Stimulated activated CD8-positive, alpha-beta memory T cell treated with anti-CD3 and anti-CD28 coated beads, Interleukin-7, amount 100 ng/mL, for 1 hour (primary cell): ENCODE measurements at places on chromosomes 6 and 20.

DNA sequence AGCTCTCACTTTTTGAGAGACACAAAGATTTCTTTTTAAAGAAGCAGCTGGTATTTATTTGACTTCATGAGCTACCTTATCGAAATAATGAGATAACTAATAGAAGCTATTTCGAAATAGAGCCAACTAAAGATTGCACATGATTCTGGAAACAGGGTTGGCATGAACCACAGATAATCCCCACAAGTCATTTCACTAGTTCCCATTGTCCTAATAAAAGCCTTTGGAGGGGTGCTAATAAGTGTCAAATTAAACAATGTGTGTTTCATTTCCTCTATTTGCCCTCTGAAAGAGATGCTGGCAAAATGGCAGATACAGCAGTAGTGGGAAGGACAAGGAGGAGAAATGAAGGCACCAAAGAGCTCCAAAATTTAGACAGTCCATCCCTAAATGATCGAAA lies 78.6 kb upstream of the RIPOR2 start:
- DNase-seq, result no peak

DNA sequence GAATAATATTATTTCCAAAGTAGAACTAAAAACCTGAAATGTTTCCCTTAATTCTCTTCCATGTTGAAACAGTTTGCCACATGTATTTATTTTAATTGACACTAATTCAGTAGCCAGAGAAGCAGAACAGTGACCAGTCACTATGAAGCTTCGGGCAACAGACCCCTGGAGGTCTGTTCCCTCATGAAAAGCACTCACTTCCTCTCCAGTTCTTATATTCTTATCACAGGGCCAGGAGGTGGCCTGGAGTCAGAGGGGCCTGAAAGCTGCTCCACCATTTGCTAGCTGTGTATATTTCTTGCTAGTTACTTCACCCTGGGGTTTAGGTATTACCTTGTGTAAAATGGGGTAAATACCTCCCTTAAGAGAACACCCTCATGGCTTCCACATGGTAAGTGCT lies 49.1 kb downstream of the MAP7 start:
- DNase-seq, result no peak

DNA sequence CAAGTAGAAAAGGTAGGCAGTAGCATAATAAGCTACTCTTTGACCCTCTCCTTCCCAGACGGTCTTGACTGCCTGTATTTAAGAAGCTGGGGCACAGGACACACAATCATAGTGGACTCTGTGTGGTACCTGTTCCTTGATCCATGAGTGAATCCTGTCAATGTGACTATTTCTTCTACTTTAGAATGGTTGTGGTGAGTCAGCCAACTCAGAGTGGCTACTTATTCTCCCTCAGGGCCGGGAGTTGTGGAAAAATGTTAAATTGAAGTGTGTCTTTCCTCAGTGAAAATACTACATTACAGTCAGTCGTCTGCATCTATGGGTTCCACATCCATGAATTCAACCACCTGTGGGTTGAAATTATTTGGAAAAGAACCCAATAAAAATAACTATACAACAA lies 30.8 kb upstream of the PREP start:
- DNase-seq, result no peak

DNA sequence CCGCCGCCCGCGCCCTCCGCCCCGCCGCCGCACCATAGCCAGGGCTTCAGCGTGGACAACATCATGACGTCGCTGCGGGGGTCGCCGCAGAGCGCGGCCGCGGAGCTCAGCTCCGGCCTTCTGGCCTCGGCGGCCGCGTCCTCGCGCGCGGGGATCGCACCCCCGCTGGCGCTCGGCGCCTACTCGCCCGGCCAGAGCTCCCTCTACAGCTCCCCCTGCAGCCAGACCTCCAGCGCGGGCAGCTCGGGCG lies 1.5 kb downstream of the FOXC1 start:
- no peak for DNase-seq

GRCh38 chr6:95767897-95768463 lies 190.6 kb downstream of the MANEA start:
- DNase-seq, result no peak

DNA sequence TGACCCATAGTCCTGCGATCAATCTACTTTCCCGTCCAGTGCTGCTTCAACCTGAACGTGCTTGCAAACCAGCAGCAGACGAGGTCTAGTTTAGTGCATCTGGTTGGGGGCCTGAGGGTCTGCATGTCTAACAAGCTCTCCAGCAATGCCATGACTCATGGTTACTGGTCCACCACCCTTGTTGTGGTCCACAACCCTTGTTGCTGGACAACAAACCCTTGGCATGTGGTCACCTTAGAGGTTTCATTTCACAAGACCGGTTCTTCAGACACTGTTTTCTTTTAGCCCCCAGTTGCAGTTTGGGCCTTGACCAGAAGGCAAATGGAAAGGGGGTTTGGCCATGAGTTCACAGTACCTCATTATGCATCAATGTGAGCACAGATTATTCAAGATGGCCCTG lies 424.8 kb downstream of the QKI start:
- no peak for DNase-seq

GRCh38 chr6:40346246-40346645 lies 240.9 kb downstream of the LRFN2 start:
- no peak for DNase-seq

DNA sequence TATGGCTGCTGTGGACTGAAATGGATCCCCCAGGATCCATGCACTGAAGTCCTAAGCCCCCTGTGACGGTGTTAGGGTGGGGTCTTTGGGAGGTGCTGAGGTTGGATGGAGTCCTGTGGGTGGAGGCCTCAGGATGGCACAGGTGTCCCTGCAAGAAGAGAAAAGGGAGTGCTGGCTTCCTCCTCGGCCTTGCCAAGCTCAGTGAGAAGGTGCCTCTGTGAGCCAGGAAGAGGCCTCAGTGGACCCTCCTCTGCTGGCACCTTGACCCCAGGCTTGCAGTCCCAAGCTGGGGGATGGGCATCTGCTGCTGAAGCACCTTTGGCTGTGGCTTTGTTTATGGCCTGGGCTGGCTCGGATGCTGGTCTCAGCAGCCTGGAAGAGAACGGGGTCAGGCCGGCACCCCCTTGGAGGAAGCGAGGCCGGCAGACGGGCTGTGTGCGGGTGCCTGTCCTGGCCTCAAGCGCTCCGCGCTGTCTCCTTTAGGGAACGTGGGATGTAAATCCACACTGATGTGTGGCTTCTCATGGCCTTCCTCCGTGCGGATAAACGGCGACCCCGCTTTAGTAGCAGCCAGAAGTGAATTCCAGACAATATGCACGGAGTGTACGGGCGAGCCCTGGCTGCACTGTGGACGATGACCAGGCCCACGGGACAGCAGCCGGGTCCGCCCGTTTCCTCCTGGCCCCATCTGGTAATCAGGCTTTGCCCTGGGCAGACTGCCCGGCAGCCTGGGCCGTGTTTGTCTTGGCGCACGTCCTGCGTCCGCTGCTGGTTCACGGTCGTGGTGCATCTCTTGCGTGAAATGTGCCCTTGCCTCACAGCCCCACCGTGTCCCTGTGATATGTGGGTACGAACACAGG lies 182.6 kb downstream of the ERMARD start:
- no peak for DNase-seq

DNA sequence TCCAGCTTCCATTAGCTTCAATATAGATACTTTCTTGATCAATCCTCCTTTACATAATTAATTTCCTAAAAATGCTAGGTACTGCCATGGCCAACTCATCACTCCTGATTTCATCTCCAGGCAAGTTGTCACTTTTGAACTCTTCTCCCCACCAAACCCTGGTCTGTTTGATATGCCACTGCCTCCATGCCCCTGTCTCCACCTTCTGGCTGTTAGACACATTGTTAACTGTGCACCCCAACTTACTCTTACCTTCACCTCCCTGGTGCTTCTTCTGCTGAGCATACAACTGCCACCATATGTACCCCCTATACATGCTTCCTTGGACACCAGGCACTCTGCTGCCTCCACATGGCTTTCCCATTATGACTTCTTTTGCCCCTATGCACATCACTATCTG lies 21.9 kb upstream of the AIG1 start:
- no peak for DNase-seq

DNA sequence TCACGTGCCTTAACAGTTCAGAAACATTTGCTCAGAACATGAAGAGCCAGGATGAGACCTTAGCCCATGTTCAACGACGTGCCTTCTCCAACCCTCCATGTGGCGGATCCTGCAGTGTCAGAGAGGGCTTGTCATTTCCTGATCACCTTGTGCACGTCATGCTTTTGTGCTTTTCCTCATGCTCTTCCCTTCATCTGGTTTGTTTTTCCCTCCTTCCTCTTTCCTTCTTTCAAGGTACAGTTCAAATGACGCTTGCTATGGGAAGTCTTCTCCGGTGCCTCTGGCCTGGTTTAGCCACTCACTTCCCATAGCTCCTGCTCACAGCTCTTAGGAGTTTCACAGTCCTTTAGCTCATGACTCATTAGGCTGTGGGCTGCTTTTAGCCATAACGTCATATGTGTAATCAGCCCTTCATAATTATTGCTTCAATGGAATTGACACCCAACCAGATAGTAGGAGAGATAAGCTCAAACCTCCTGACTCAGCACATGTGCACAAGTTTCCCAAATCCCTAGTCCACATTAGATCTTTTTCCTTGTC lies 102.7 kb upstream of the CNKSR3 start:
- DNase-seq, result no peak

DNA sequence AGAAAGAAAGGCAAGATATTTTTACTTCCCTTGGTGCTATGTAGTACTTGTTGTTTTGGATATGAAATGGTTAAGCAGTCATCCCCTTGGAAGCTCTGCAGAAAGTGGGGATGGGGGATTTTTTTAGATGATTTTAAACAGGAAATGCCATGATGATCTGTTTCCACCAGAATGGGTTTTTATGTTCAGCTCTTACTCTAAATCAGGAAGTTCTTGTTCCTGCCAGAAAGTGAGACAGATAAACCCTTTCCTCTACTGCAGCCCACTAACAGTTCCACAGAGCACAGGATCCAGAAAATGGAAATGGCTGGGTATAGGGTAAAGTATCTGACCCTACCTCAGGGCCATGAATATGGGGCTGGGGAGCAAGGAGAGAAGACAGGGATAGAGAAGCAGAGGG lies 32.1 kb upstream of the PPP1R3G start:
- no peak for DNase-seq

- no peak for DNase-seq
These were observed 137.4 kb upstream of the HDAC2 start for GRCh38 chr6:114108119-114109002.

DNA sequence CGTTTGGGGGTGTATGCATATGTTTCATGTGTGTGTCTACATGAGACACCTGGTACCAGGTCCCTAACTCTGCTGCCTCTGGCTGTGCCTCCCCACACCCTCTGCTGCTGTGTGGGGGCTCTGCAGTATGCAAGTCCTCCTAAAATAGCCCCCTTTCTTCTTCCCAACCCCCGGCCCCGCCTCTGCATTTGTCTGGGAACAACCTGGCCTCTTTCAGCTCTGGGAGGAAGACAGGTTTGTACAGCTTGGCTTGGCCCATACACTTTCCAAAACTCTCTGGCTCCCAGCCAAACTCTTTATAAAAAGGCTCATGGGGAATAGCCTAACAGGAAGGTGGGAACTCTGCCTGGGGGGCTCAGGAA lies 27.1 kb upstream of the EMILIN3 start:
- no peak for DNase-seq

- DNase-seq, result no peak
These were observed 3.1 kb upstream of the HINT3 start for GRCh38 chr6:125953502-125953875.

DNA sequence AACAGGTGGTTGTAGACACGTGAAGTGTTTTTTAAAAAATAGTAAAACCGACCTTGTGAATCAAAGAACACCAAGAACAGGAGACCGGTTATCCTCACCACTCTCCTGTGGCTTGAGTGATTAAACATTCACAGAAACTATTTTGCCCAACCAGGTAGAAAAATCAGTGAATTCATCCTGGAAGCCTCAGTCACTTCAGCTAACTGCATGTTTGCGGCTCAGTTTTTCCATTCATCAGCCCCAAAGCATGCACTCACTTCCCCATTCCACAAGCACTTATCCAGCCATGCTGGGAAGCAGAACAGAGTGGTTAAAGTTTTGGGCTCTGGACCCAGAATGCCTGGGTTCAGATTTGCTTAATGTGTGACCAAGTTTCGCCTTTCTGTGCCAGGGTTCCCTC lies 2.4 kb downstream of the LRRN4 start:
- no peak for DNase-seq

DNA sequence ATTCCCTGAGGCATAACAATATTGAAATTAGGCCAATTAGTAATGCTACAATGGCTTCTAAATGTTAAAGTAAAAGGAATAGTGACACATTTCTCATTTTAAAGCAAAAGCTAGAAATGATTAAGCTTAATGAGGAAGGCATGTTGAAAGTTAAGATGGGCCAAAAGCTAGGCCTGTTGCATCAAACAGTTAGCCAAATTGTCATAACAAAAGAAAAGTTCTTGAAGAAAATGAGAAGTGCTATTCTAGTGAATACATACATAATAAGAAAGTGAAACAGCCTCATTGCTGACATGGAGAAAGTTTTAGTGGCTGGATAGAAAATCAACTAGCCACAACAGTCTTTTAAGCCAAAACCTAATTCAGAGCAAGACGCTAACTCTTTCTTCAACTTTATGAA lies 12.9 kb downstream of the OR2A4 start:
- no peak for DNase-seq

DNA sequence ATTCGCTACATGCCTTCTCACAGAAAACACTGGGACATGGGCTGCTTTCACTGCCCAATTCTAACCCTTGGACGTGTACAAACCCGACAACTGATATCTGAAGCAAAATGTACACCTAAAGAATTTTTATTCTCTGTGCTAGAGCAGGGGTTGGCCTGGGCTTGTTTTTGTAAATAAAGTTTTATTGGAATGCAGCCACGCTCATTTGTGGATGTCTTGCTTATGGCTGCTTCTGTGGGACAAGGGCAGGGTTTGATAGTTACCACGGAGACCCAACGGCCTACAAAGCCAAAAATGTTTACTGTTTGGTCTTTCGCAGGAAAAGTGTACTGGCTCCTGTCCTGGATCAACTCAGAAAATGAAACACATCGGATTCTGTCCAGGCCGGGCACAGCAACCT lies 58.1 kb upstream of the APCDD1L start:
- DNase-seq, result no peak

DNA sequence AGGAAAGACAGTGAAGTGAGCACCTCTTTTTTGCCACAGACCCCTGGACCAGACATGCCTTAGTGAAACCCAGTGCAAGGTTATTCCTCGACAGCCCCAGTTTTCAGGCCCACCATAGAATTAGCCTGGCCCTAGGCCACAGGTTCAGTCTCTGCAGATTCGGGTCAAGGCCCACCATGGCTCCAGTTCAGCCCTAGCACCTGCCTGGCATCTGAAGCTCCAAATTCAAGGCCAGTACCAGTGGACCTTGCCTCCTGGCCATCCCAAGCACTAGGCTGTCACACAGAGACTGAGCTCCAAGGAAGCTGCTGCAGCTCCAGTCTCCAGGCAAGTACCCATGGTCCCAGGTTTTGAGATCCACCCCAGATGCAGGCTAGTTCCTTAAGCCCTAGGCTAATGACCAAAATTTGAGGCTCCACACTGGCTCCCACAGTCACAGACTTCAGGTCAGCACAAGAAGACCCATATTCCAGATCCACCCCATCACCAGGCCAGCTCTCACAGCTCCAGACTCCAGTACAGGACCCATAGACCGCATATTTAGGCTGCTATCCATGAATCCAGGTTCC lies 877.5 kb upstream of the ADGRB3 start:
- DNase-seq, result no peak

GRCh38 chr6:67541586-67541985 lies 1093.5 kb upstream of the ADGRB3 start:
- no peak for DNase-seq
